Heart left ventricle (tissue), 16 donors: ENCODE measurements at places on chromosomes 7 and 10. TPM values are rescaled to one million over a fixed set of nuclear protein-coding genes. Genes with fewer than 3 reads are reported as not detected.

The LRRD1 gene
- total RNA-seq: not detected

DNA sequence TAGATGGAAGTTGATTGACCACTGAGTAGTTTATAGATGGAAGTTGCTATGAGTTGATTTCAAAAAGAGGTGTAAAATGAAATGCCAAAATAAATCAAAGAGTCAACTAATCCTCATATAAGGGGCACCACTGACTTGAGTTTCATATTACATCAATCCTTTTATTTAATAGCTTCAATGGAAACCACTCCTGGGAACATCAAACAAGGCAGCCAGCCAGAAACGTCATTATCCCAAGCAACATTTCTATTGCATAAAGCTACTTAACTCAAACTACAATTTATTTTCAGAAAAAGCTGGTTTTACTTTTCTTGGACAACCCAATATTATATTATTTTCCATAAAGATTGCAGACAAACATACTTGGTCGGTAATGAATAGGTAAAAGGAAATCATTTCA lies 162.1 kb downstream of the TSPAN12 start:
- no peak for DNase-seq

GRCh38 chr10:116774728-116775151 lies 32.4 kb upstream of the HSPA12A start:
- DNase-seq: no peak

- DNase-seq: no peak
These were observed at the start of gene PNLIPRP3 for GRCh38 chr10:116427671-116428070. Gene PNLIPRP3, plus strand, starts transcription at chr10:116427847. Its CDS starts 166 bp downstream, at chr10:116428013.

The CALML5 gene
- not detected for total RNA-seq

DNA sequence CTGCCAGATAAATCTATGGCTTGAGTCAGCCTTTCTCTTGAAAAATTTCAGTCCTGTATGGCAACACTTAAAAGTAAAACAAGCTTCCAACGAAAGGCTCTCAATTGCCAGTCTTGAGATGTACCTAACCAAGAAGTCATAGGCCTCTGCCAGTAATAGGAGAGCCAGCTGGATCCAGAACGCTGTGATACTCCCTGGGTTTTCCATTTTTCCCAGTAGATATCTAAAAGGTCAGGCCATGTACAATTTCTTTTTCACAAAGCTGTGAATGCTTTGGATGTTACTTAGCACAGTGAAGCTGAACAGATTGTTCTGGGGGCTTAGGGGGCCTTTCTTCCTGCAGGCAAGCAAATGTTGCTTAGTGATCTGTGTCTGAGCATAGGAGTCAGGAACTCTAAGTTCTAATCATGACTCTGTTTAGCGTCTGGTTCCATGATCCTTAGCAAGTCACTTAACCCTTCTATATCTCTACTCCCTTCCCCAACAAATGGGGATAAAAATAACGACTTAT lies 86.5 kb downstream of the ARMH3 start:
- DNase-seq: no peak
